ENCODE measurements at places on chromosomes 12 and 14.

DNA sequence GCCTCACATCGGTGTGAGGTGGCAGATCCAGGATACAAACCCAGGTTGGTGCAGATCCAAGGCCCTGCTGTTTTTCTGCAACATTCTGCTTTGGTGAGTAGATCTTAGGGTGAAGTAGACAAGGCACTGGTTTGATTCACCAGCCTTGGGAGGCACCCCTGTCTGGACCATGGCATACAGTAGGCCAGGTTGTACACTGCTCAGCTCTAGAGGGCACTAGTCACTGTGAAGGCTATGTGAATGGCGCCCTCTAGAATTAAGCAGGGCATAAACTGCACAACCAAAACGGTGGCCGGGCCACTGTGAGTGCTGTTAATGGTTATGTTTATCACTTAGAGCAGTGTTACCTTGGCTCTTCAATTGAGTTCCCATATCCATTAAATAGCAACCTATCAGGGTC is 280.6 kb upstream of the PWP1 start:
- DNase-seq = no peak

GRCh38 chr12:46921048-46921763 is 95.4 kb upstream of the SLC38A4 start:
- no peak for DNase-seq

GRCh38 chr12:39368096-39368495 is 74.8 kb downstream of the KIF21A start:
- no peak for DNase-seq

GRCh38 chr14:68318828-68319227 is 474.0 kb downstream of the ZFP36L1 start:
- no peak for DNase-seq

GRCh38 chr12:12934556-12934955 is 17.4 kb downstream of the GPRC5D start:
- no peak for DNase-seq

GRCh38 chr12:57429473-57430111 is 1.3 kb downstream of the R3HDM2 start:
- DNase-seq = no peak
